ENCODE measurements at places on chromosomes 11 and 22. TPM values are rescaled to one million over a fixed set of nuclear protein-coding genes. Genes with fewer than 3 reads are reported as not detected.

- H3K4me1 ChIP-seq: no peaks in the 10 kb centered on the region
- no peak overlapping the region for H3K4me3 ChIP-seq
- H3K27ac ChIP-seq: no peak overlapping the region
- no peak for DNase-seq
Observed at GRCh38 chr11:129189646-129190045, 2.5 kb downstream of the ARHGAP32 start.

The KMT5B gene
- total RNA-seq: 52.8 TPM

The ANO5 gene
- total RNA-seq: 6.2 TPM

DNA sequence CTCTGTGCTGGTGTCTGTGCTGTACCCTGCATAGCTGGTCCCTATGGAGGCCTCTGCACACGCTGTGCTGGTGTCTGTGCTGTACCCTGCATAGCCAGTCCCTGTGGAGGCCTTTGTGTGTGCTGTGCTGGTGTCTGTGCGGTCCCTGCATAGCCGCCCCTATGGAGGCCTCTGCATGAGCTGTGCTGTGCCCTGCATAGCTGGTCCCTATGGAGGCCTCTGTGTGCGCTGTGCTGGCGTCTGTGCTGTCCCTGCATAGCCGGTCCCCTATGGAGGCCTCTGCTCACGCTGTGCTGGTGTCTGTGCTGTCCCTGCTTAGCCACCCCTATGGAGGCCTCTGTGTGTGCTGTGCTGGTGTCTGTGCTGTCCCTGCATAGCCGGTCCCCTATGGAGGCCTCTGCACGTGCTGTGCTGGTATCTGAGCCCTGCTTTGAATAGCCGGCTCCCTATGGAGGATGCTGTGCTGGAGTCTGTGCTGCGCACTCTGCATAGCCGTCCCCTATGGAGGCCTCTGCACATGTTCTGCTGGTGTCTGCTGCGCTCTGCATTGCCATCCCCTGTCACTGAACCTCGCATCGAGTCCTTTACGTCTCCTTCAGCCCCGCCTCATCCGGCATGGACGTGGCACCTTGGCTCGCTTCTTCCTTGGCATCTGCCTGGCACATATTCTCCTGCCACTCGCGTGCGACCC, 6.2 kb downstream of the NADSYN1 start:
- H3K36me3 ChIP-seq: peaks cover 58% of the 10 kb centered on the region
- H3K4me3 ChIP-seq: no peak overlapping the region
- no peak for DNase-seq
- no peaks in the 10 kb centered on the region for H3K4me1 ChIP-seq
- H3K27ac ChIP-seq: no peak overlapping the region

GRCh38 chr22:38973289-38974169, 8.6 kb upstream of the APOBEC3B start:
- H3K36me3 ChIP-seq: no peaks in the 10 kb centered on the region
- H3K27me3 ChIP-seq: no peaks in the 10 kb centered on the region
- DNase-seq: peak; percentile 90
- no peak overlapping the region for H3K4me3 ChIP-seq

- H3K27ac ChIP-seq: no peak overlapping the region
- H3K4me1 ChIP-seq: no peaks in the 10 kb centered on the region
- peaks cover 4% of the 10 kb centered on the region for H3K27me3 ChIP-seq
Observed at GRCh38 chr22:22939588-22940368, 52.2 kb downstream of the IGLL5 start.

GRCh38 chr11:63621071-63621470, 6.8 kb upstream of the PLAAT3 start:
- no peaks in the 10 kb centered on the region for H3K36me3 ChIP-seq
- H3K4me3 ChIP-seq: no peak overlapping the region
- DNase-seq: no peak
- H3K27ac ChIP-seq: no peak overlapping the region
- no peaks in the 10 kb centered on the region for H3K4me1 ChIP-seq

- H3K4me1 ChIP-seq: no peaks in the 10 kb centered on the region
- no peak overlapping the region for H3K27ac ChIP-seq
- H3K27me3 ChIP-seq: no peaks in the 10 kb centered on the region
- H3K4me3 ChIP-seq: no peak overlapping the region
- no peak for DNase-seq
- H3K36me3 ChIP-seq: no peaks in the 10 kb centered on the region
Observed at GRCh38 chr11:93410441-93410840, 79.9 kb downstream of the DEUP1 start.

GRCh38 chr11:6481924-6482275, 599 bp downstream of the TIMM10B start:
- no peaks in the 10 kb centered on the region for H3K27me3 ChIP-seq
- H3K27ac ChIP-seq: peak overlapping the region; percentile 92
- H3K36me3 ChIP-seq: peaks cover 60% of the 10 kb centered on the region
- peak overlapping the region; percentile 97 for H3K4me3 ChIP-seq
- H3K4me1 ChIP-seq: peaks cover 4% of the 10 kb centered on the region
- peak; percentile 57 for DNase-seq

DNA sequence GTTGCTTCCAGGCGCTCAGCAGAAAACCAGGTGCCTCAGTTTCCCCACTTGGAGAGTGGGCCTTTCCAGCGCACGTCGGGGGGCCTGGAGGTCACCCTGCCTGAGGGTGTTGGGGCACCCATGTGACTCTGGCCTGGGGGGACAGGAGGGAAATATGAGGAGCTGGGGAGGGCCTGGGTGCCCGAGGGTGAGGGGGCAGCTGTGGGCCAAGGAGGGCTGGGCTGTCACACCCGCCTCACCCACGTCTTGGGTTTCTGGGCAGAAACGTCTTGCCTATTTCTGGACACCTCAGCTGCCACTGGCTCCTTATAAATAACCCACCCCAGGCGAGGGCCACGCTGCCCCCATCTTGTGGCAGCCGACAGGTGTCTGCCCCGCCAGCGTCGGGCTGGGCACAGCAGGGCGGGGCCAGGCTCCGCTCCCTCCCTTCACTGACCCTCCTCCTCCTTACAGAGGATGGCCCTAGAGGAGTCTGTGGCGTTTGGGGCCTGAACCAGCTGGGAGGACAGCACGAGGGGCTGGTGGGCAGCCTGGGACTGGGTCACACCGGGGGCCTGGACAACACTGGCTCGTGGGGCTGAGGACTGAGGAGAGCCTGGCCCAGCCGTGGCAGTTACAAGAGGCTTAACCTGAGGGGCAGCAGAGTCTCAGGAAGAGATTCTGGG, 1.5 kb downstream of the TNNT3 start:
- H3K4me1 ChIP-seq: no peaks in the 10 kb centered on the region
- no peaks in the 10 kb centered on the region for H3K36me3 ChIP-seq
- no peaks in the 10 kb centered on the region for H3K27me3 ChIP-seq
- DNase-seq: no peak

The MUC6 gene
- 0.44 TPM for total RNA-seq

- no peaks in the 10 kb centered on the region for H3K36me3 ChIP-seq
- peaks cover 24% of the 10 kb centered on the region for H3K27me3 ChIP-seq
- H3K27ac ChIP-seq: no peak overlapping the region
- peaks cover 2% of the 10 kb centered on the region for H3K4me1 ChIP-seq
Observed at GRCh38 chr11:73215191-73216134, 2.6 kb upstream of the P2RY2 start.

DNA sequence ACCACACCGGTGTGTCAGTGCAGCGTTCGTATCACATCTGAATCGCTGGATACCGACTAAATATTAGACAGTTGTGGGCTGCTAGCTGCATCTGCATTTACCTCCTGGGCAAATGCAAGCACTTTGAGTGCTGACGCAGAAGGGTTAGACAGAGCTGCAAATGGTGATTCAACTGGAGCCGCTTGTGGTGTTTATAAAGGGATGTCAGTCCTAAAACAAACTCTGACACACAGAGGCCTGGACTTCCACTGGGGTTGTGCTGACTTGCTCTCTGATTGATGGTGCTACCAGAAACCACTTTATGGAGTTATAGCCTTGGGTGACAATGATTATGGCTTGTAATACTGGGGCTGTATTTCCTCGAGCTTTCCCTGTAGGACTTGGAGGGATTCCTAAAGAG, 374.4 kb downstream of the NTM start:
- no peak overlapping the region for H3K4me3 ChIP-seq
- H3K27me3 ChIP-seq: no peaks in the 10 kb centered on the region
- H3K27ac ChIP-seq: no peak overlapping the region
- H3K4me1 ChIP-seq: no peaks in the 10 kb centered on the region
- no peak for DNase-seq

- no peaks in the 10 kb centered on the region for H3K27me3 ChIP-seq
- H3K27ac ChIP-seq: peak overlapping the region; percentile 47
- no peaks in the 10 kb centered on the region for H3K36me3 ChIP-seq
- H3K4me3 ChIP-seq: no peak overlapping the region
- H3K4me1 ChIP-seq: no peaks in the 10 kb centered on the region
- no peak for DNase-seq
Observed at GRCh38 chr11:113163291-113164030, 150.9 kb upstream of the TTC12 start.

The MMP3 gene
- total RNA-seq: not detected

DNA sequence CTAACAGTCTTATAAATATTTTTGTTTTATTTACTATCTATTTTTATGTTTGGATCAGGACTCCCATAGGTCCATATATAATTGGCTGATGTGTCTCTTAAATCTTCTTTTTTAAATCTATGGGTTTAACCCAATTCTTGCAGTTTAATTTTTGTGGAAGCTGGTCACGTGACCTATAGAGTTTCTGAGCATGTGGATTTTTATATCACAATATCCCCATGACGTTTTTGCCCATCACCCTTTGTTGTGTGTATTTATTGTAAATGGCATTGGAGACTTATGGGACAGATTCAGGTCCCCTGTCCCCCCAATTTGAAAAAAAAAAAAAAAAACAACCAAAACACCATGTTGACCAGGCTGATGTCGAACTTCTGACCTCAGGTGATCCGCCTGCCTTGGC, 78.8 kb upstream of the PRODH start:
- H3K36me3 ChIP-seq: no peaks in the 10 kb centered on the region
- DNase-seq: no peak
- no peaks in the 10 kb centered on the region for H3K27me3 ChIP-seq
- H3K4me3 ChIP-seq: no peak overlapping the region

The APOL1 gene
- total RNA-seq: not detected

DNA sequence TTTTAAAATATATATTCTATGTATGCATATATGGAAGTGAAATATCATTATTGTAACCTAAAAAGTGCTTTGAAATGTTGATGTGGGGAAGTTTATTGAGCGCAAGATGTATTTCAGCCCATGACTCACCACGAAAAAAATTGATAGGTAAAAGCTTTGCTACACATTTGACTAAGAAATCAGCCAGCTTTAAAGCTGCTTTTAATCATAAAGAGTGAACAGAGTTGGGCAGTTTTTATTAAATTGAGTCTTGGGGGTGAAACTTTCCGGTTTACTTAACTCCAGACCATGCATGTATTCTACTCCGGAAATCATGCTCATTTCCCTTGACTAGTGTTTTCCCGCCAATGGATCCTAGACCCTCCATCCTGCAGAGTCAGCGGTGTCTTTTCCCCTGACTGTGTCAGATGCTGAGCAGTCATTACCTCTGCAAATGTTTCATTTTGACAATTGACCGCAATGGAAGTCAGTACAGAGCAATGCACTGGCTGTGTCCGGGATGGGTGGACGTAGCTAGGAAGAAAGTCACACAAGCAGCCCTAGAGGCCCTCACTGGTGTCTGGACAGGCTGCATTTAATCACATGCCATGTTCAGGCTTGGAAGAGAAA, 47.2 kb upstream of the MPEG1 start:
- H3K27me3 ChIP-seq: no peaks in the 10 kb centered on the region
- no peaks in the 10 kb centered on the region for H3K4me1 ChIP-seq
- H3K4me3 ChIP-seq: no peak overlapping the region
- no peaks in the 10 kb centered on the region for H3K36me3 ChIP-seq
- no peak overlapping the region for H3K27ac ChIP-seq
- DNase-seq: peak; percentile 21

GRCh38 chr11:35812828-35813227, 131.0 kb upstream of the LDLRAD3 start:
- no peak overlapping the region for H3K4me3 ChIP-seq
- no peak for DNase-seq
- no peak overlapping the region for H3K27ac ChIP-seq
- H3K36me3 ChIP-seq: peaks cover 9% of the 10 kb centered on the region

- H3K4me3 ChIP-seq: no peak overlapping the region
- no peak for DNase-seq
- no peaks in the 10 kb centered on the region for H3K27me3 ChIP-seq
- no peak overlapping the region for H3K27ac ChIP-seq
- no peaks in the 10 kb centered on the region for H3K36me3 ChIP-seq
Observed at GRCh38 chr11:88367310-88367709, 29.8 kb upstream of the CTSC start.

GRCh38 chr11:77677138-77677537, 39.5 kb upstream of the CLNS1A start:
- H3K4me3 ChIP-seq: no peak overlapping the region
- no peaks in the 10 kb centered on the region for H3K4me1 ChIP-seq
- no peaks in the 10 kb centered on the region for H3K27me3 ChIP-seq
- no peak overlapping the region for H3K27ac ChIP-seq
- no peak for DNase-seq

GRCh38 chr11:117906126-117906525, 23.1 kb downstream of the TMPRSS13 start:
- H3K4me1 ChIP-seq: no peaks in the 10 kb centered on the region
- H3K27ac ChIP-seq: no peak overlapping the region
- no peaks in the 10 kb centered on the region for H3K36me3 ChIP-seq
- peak; percentile 41 for DNase-seq
- no peak overlapping the region for H3K4me3 ChIP-seq

DNA sequence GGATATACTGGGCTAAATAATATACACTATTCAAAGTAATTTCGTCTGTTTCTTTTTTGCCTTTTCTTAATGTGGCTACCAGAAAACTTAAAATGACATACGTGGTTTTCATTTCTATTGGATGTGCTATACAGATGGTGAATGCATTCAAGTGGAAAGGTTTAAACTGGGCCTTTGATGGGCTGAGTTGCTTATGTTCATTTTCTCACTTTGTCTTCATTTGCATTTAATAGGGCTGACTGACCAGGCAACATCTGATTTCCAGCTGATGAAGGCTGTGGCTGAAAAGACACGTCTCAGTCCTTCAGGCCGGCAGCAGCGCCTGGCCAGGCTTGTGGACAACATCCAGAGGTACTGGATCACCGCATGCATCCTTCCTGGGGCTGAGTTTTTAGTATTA, 27.9 kb downstream of the PIWIL4 start:
- no peak for DNase-seq
- H3K4me1 ChIP-seq: no peaks in the 10 kb centered on the region
- H3K36me3 ChIP-seq: no peaks in the 10 kb centered on the region
- no peak overlapping the region for H3K27ac ChIP-seq
